MV-4-11 (cell line): ENCODE measurements at places on chromosomes 12 and 14.

DNA sequence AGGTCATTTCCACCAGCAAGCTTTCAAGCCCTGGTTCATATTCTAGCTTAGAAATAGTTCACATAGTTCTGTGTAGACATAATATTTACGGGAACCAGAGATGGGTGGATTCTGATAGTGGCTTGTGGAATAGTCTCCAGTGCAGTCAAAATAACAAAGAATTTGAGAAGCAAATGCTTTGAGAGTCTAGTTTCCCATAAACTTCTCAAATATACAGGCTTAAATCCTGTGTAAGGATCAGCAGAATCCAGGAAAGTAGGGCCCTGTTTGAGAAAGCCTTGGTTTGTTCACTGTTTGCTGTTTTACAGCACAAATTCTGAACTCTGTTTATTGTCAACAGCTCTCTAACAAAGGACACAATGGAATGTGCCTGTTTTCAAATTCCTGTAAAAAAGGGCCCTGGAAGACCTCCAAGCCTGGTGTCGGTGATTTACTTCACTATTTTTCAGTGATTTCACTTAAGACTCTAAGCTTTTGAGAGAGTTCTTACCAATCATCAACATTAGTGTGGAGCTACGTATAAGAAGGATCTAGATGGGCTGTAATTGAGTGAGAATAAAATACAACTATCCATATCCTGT is 11.4 kb upstream of the FOS start:
- no peak for DNase-seq

DNA sequence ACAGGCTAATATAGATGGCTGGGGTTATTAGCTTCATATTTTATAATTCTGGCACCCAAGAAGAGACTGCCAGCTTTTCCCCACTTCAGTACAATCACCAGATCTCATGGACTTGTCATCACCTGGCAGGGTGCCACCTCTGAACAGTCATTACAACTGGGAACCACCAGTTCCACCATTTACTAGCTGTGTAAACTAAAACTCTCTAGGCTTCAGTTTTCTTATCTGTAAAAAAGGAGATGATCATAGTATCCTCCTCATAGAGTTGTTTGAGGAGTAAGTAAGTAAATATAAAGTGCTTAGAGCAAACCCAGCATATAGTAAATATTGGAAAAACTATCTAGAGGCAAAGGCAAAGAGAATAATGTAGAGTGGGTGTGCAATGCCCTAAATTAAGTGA is 19.3 kb downstream of the CPNE8 start:
- no peak for DNase-seq

- no peak for DNase-seq
Observed at GRCh38 chr12:24455811-24456210, 493.1 kb downstream of the BCAT1 start.

GRCh38 chr12:30967026-30967425 is 40.5 kb downstream of the TSPAN11 start:
- DNase-seq = no peak

GRCh38 chr14:66137081-66137480 is 349.1 kb upstream of the CCDC196 start:
- no peak for DNase-seq

DNA sequence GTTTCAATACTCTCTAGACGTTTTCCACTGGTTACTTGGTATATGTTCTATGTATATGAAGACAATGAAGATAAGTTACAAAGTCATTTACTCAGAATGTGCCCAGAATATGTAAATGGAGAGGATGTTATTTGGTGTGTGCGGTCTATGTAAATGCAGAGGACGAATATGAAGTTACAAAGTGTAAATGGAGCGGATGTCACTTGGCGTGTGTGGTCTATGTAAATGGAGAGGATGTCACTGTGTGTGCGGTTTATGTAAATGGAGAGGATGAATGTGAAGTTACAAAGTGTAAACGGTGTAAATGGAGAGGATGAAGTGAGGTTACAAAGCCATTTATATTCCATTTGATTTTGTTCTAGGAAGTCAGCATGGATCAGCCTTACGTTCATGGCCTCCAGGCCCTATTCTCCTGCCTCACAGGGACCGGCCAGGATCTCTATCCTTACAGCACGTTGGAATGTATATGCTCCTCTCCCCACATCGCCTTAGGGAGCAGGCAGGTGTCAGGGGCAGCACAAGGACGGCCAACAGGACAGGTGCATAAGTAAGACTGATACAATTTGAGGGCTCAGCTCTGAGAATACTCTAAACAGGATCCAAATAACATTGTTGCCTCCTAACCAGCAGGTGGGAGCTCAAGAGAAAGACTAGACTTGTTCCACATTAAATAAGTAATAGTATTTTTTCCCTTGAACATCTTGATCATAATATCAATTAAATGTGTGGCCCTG is 42.4 kb downstream of the GLRX5 start:
- DNase-seq = no peak

- no peak for DNase-seq
Observed at GRCh38 chr14:74838166-74838565, 37.8 kb downstream of the PROX2 start.

GRCh38 chr14:50400461-50400860 is 3.8 kb upstream of the CDKL1 start:
- no peak for DNase-seq
